ENCODE measurements at places on chromosomes 7 and 10.

DNA sequence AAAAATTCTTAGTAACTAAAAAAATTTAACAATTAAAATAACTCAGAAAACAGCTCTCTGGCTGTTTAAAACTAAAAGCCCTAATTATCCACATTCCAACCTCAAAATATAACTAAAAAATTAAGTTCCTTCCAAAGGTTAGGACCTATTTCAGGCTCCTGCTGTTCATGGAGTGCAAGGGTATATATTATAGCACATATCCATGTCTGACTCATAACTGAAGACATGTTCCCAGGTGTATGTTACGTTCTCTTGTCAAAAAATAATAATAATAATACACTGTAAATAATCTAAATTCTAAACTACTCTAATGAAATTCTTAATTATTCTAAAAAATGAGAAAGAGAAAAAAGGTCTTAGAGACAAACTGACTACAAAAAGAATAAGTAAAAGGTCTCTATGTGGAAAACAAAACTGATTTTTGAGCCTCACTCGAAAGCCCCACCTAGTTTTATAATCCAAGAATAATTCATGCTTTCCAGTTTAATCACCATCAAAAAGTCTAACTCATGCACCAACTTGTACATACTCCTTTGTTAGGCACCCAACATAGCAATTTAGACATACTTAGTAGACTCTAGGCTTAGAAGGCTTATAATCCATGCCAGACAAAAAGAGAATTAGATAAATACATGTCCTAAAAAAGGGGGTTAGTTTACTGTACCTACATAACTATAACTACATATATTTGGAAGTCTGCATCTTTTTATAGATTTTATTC, 171.4 kb downstream of the KMT2E start:
- no peak for DNase-seq

DNA sequence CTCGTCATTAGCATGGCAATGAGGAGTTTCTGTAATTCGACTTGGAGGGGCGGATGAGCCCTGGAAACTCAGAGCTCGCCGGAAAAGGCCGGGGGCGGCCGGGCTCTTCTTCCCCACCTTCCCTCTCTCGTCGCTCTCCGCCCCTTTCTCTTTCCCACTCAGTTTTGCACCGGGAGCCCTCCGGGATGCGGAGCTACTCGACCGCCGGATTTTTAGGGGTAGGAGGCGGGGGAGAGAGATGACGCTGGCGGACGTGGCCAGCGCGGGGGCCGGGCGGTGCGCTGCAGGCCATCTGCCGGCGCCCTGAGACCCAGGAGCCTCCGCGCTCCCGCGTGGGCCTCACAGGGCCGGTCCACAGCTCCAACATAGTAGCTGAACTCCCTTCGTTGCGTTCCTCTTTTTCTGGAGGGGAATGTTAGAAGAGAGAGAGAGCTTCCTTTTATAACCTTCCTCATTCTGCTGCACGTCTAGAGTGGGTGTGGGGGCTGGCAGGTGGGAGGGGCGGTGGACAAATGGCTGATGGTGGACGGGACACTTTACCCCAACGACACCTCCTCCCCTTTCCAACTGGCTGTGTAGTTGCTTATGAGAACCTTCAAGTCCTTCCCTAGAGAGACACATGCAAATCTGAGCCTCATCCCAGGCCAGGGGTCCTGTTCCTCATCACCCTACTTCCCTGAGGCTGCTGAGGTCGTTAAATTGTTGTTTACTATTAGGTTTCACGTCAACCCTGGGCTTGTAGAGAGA, 1.1 kb upstream of the HOXA1 start:
- DNase-seq = no peak

- DNase-seq = no peak
Observed at GRCh38 chr10:8079126-8079525, 24.6 kb downstream of the GATA3 start.

DNA sequence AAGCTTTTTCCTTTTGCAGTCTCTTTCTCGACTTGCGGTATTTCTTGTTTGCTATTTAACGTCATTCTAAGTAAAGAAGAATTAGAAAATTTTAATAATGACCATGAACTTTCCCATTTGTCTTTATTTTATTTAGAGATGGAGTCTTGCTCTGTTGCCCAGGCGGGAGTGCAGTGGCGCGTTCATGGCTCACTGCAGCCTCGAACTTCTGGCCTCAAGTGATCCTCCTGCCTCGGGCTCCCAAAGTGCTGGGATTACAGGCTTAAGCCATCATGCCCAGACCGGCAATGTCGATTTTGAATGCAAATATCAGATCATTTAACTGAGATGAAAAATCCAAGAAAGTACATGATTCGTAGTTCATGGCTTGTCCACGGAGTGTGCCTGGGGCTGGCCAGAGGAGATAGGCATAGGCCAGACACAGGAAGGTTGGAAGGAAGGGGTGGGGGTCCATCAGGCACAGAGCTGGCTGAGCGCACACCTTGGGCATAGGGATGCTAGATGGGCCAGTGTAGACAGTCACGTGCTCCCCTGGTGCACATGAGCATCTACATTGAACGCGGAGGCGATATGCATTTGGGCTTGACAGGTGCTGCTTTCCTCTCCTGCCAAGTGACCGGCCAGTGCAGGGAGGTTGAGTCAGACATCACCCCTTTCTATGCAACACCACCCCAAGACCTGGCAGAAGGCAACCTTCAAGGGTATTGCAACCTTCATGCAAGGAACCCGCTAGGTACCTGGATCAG, 38.9 kb upstream of the DAGLB start:
- DNase-seq = no peak

- DNase-seq = no peak
Observed at GRCh38 chr10:33638374-33638773, 303.9 kb upstream of the NRP1 start.

Measured in stimulated activated CD8-positive, alpha-beta memory T cell treated with anti-CD3 and anti-CD28 coated beads, Interleukin-4, amount 100 ng/mL, for 4 hours (primary cell).